ENCODE measurements at places on chromosomes 1 and 21.

GRCh38 chr1:211639475-211640300 is 35.7 kb downstream of the NEK2 start:
- no peaks in the 10 kb centered on the region for H3K27me3 ChIP-seq
- peak overlapping the region; percentile 60 for H3K27ac ChIP-seq
- no peak overlapping the region for H3K4me3 ChIP-seq
- H3K4me1 ChIP-seq, result peaks cover 20% of the 10 kb centered on the region
- DNase-seq, result no peak

DNA sequence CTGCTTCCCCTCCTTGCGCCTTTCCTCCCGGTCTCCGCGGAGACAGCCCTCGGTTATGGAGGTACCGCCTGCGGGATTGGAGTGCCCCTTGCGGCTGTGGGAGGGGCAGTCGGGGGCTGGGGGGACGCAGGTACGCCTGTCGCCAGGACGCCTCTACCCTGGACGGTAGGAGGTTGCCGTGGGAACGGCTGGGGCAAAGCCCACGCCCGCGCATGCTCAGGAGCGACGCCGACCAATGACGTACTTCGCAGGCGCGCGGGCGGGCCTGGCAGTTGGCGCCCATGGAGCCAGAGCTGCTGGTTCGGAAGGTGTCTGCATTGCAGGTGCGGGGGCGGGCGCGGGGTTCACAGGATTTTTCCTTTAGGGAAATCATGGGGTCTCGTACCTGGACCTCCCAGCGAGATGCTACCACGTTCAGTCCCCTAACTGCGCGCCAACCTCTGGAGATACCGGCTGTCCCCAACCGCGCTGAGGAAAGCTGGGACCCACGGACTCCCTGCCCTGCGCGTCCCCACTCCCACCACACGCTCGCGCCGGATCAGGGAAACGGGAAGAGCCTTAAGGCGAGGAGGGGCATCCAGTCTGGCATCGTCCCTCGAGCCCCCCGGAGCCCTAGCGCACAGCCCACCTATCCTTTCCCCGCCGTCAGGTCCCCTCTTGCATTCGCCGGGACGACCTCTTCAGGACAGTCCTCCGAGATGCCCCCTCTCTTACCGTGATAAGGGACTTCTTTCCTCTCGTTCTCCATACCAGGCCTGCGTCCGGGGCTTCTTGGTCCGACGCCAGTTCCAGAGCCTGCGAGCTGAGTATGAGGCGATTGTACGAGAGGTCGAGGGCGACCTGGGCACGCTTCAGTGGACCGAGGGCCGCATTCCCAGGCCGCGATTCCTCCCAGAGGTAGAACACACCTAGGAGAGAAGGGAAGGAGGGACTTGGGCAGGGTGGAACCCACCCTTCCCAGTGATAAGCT is at the start of gene IQCC:
IQCC (plus strand) TSS at position 271 of the 970 bp plus-strand sequence; CDS start at position 282, 11 bp downstream.
- H3K27ac ChIP-seq, result peak within 1 kb of the TSS; percentile 86
- peak; percentile 89 for DNase-seq
- peak within 1 kb of the TSS; percentile 89 for H3K4me3 ChIP-seq
- H3K4me1 ChIP-seq, result peaks cover 23% of the 10 kb centered on the region
- H3K36me3 ChIP-seq, result no peaks in the 10 kb centered on the region

- H3K27ac ChIP-seq, result no peak overlapping the region
- peaks cover 41% of the 10 kb centered on the region for H3K4me1 ChIP-seq
- peak overlapping the region; percentile 52 for H3K4me3 ChIP-seq
- H3K27me3 ChIP-seq, result peaks cover 100% of the 10 kb centered on the region
Measured at GRCh38 chr1:118987468-118988185, 516 bp downstream of the TBX15 start.

DNA sequence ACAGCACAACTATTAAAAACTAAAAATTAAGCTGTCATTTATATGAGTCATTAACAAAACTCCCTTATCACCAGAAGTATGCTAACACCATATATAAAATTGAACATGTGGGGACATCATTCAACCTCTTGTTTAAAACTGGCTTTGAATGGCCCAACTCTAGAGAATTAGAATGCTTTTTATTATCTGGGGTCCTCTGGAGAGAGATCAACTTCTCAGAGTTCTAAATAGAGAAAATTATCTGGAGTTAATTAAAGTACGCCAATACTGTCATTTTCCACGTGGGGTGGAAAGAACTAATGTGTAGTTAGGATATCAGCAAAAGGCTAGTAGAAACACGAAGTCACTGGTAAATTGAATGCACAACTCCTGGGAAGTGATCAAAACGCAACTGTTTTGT is 21.2 kb upstream of the CAPN2 start:
- no peak overlapping the region for H3K27ac ChIP-seq
- no peak overlapping the region for H3K4me3 ChIP-seq
- no peaks in the 10 kb centered on the region for H3K36me3 ChIP-seq
- H3K27me3 ChIP-seq, result peaks cover 13% of the 10 kb centered on the region
- no peak for DNase-seq

- no peak overlapping the region for H3K27ac ChIP-seq
- peaks cover 20% of the 10 kb centered on the region for H3K4me1 ChIP-seq
- H3K4me3 ChIP-seq, result no peak overlapping the region
- H3K27me3 ChIP-seq, result no peaks in the 10 kb centered on the region
Measured at GRCh38 chr21:39645331-39645730, 32.6 kb downstream of the B3GALT5 start.

- no peak for DNase-seq
- no peaks in the 10 kb centered on the region for H3K4me1 ChIP-seq
- no peak overlapping the region for H3K4me3 ChIP-seq
- H3K36me3 ChIP-seq, result no peaks in the 10 kb centered on the region
Measured at GRCh38 chr1:160454371-160455152, 54.2 kb downstream of the VANGL2 start.

GRCh38 chr1:185916861-185917260 is 182.7 kb downstream of the HMCN1 start:
- H3K4me1 ChIP-seq, result peaks cover 27% of the 10 kb centered on the region
- no peak overlapping the region for H3K27ac ChIP-seq
- DNase-seq, result no peak
- H3K4me3 ChIP-seq, result no peak overlapping the region
- no peaks in the 10 kb centered on the region for H3K27me3 ChIP-seq

DNA sequence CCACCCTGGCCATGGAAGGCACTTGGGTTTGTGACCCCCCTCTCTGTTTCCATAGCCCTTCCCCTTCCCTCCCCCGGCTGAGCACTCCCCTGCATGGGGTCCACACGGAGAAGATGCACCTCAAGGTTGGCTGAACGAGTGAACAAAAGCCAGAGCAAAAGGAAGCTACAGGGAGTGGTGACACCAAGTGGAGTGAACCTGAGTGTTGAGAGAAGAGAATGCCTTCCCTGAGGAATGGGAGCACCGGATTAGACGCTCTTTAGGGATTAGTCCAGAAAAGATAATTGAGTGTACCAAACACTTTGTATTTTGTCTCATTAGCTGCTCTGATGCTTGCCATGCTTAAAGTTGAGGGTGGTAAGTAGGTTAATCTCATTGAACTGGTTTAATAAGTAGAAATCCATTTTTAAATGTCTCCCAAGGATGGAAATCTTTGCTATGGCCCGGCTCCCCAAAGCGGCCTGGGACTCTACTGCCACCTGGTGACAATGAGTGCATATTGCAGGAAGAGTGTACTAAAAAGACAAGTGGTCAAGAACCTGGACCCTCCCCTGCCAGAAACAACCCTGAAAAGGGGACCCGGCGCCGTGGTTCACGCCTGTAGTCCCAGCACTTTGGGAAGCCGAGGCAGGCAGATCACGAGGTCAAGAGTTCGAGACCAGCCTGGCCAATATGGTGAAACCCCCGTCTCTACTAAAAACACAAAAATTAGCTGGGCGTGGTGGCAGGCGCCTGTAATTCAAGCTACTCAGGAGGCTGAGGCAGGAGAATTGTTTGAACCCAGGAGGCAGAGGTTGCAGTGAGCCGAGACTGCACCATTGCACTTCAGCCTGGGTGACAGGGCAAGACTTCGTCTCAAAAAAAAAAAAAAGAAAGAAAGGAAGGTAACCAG is 150.6 kb upstream of the ZC3H12A start:
- no peak overlapping the region for H3K27ac ChIP-seq
- H3K4me3 ChIP-seq, result no peak overlapping the region
- no peak for DNase-seq
- H3K36me3 ChIP-seq, result no peaks in the 10 kb centered on the region
- peaks cover 65% of the 10 kb centered on the region for H3K27me3 ChIP-seq

All from mesothelial cell of epicardium (in vitro differentiated cells).